ENCODE measurements at places on chromosomes 6 and 20. TPM values are rescaled to one million over a fixed set of nuclear protein-coding genes. Genes with fewer than 3 reads are reported as not detected.

- H3K4me1 ChIP-seq, result no peaks in the 10 kb centered on the region
- no peak overlapping the region for H3K4me3 ChIP-seq
- H3K27me3 ChIP-seq, result no peaks in the 10 kb centered on the region
- no peak overlapping the region for H3K27ac ChIP-seq
- H3K36me3 ChIP-seq, result peaks cover 10% of the 10 kb centered on the region
- DNase-seq, result no peak
Observed at GRCh38 chr20:6030453-6031080, 23.3 kb downstream of the LRRN4 start.

DNA sequence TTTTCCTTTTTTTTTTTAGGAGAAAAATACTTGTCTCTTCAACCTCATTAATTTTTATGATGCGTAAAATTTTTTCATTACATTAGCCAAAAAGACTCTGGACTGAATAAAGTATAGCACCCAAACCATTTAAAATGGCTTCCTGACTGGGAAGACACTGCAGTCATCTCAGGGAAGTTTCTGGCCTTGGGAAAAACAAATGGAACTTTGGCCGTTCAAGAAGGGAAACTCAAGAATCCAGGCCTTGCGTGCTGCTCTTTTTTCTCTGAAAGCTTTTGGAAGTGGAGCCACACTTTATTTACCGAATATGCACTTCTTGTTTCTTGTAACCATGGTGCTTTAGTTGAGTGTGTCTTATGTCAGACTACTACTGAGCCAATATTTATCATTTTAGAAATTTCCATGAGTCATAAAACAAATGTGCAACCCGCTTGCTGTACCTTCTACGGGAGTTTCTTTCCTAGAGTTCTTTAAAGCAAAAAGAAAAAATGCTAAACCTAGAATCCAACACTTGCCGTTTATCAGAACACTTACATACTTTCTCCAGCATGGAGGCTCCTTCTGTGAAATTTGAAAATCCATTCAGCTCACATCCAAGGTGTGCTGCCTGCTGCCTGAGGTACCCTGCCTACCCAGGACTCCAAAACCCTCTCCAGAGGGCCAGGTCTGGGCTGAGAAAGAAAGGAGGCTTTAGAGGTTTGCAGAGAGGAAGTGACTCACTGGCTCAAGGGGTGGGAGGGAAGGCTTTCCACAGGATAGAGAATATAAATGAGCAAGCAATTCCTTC lies 11.5 kb upstream of the DSTN start:
- peak overlapping the region; percentile 100 for H3K27ac ChIP-seq
- DNase-seq, result peak; percentile 95
- H3K4me3 ChIP-seq, result peak overlapping the region; percentile 58
- no peaks in the 10 kb centered on the region for H3K36me3 ChIP-seq

DNA sequence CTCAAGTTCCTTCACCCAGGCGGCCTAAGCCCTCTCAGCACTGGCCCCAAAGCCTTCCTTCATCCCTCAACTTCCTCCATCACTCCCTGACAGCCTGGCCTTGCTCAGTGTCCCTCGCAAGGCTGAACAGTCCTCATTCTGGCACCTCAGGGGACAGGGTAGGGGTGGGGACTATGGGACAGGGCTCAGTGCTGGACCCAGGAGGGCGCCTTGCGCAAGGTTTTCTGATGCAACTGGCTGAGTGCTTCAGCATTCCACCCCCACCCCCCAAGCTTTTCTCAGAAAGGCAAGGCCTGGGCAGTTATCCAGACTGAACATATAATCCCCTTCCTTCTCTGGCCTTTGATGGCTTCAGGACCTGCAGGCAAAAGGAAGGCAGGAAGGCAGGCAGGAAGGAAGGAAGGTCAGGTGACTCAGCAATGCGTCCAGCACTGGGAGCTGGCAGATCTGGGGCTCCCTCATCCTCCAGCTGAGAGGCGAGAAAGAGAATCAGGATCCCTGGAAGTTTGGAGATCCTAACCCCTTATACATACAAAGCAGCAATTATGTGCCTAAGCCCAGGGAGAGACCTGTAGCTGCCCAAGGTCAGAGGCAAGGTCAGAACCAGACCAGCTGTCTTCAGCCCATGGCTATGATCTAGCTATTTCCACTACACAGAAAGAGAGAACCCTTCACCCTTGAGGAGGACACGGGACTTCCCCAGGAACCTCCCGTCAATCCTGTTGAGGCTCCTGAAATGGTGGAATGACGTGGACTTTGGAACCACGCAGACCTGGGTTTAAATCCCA lies 8.6 kb upstream of the TRIB3 start:
- H3K36me3 ChIP-seq, result no peaks in the 10 kb centered on the region
- H3K4me3 ChIP-seq, result no peak overlapping the region
- no peaks in the 10 kb centered on the region for H3K27me3 ChIP-seq
- H3K4me1 ChIP-seq, result peaks cover 16% of the 10 kb centered on the region

DNA sequence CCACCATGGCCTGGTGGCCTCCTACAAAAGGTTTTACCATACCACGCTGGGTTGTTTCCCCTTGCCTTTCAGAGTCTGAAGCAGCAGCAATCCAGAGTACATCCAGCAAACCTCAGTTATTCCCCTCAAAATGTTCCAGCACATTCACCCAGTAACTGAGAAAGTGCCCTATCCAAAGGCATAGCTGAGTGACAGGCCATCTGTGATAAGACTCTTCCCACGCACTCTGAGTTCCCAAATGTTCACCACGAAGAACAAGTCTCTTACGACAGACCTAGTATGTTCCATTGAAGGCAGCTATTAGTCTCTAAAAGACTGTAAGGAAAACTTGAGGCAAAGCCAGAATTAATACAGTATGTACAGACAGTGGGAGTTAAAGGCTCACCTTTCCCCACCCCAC lies 31.6 kb upstream of the C20orf144 start:
- H3K27ac ChIP-seq, result no peak overlapping the region
- no peaks in the 10 kb centered on the region for H3K4me1 ChIP-seq
- peaks cover 5% of the 10 kb centered on the region for H3K36me3 ChIP-seq

DNA sequence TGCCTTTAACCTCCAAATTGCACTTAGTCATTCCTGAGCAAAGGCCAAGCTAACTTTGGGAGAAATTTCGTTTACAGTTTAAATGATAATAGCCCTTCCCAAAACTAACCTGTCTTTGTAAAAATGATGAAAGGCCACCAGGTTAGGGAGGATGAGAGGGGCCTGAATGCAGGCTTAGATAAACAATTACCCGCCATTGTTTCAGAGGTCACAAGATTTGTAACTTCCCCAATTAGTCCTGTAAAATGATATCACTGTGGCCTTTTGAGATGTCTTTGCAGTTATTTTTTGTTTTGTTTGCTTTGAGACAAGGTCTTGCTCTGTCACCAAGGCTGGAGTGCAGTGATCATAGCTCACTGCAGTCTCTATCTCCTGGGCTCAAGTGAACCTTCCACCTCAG lies 26.3 kb downstream of the GNL1 start:
- H3K27ac ChIP-seq, result no peak overlapping the region
- DNase-seq, result no peak
- no peaks in the 10 kb centered on the region for H3K36me3 ChIP-seq
- no peaks in the 10 kb centered on the region for H3K27me3 ChIP-seq

Gene PABPC1L
- 50.2 TPM for total RNA-seq

DNA sequence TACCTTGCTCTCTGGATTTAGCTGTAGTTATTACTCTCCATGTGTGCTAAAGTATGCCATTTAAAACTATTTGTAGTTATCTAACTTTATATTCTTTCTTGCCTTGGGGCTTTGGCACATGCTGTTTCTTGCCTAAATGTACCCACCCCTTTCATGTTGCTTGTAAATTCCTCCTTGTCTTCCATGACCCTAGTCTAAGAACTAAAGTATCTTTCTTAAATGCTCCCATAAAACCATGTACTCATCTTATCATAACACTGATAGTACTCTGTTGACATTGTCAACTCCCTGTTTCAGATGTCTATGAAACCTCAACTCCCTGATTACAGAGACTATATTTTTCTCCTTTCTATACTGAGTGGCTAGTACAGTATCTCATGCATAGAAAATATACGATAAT lies 564.9 kb upstream of the IRAK1BP1 start:
- H3K4me1 ChIP-seq, result no peaks in the 10 kb centered on the region
- no peaks in the 10 kb centered on the region for H3K27me3 ChIP-seq
- no peaks in the 10 kb centered on the region for H3K36me3 ChIP-seq
- no peak overlapping the region for H3K27ac ChIP-seq
- H3K4me3 ChIP-seq, result no peak overlapping the region
- DNase-seq, result no peak

GRCh38 chr6:147717991-147718390 lies 209.5 kb downstream of the SAMD5 start:
- H3K4me3 ChIP-seq, result no peak overlapping the region
- no peak for DNase-seq
- H3K4me1 ChIP-seq, result no peaks in the 10 kb centered on the region

DNA sequence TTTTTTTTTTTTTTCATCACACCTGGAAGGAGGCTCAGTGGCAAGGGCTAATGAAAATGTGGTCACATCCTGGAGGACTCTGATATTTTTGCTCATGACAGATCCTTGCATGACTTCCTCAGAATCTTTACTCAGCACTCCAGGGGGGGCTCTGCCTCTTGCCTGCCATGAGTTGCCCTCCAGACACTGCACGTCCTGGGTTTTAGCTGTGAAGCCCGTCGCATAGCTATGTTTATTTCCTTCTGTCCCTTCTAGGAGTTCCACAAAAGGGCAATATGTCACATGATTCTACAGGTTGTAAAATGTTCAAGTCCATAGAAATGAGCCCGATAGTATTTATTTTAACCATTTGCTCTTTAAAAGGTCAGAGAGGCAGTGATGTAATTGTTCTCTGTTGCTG lies 18.2 kb downstream of the MAS1 start:
- H3K27me3 ChIP-seq, result peaks cover 7% of the 10 kb centered on the region
- H3K4me1 ChIP-seq, result no peaks in the 10 kb centered on the region
- no peak overlapping the region for H3K4me3 ChIP-seq
- H3K36me3 ChIP-seq, result no peaks in the 10 kb centered on the region
- H3K27ac ChIP-seq, result no peak overlapping the region

GRCh38 chr6:91669871-91670268 lies 1083.0 kb upstream of the MAP3K7 start:
- H3K27ac ChIP-seq, result no peak overlapping the region
- peak; percentile 17 for DNase-seq
- no peak overlapping the region for H3K4me3 ChIP-seq
- H3K27me3 ChIP-seq, result no peaks in the 10 kb centered on the region
- peaks cover 5% of the 10 kb centered on the region for H3K4me1 ChIP-seq

- H3K4me1 ChIP-seq, result peaks cover 30% of the 10 kb centered on the region
- no peak overlapping the region for H3K4me3 ChIP-seq
- peak overlapping the region; percentile 32 for H3K27ac ChIP-seq
- no peaks in the 10 kb centered on the region for H3K27me3 ChIP-seq
- peak; percentile 62 for DNase-seq
Observed at GRCh38 chr6:155103816-155104366, 108.8 kb downstream of the TIAM2 start.

GRCh38 chr6:31534521-31535040 lies 5.8 kb downstream of the MCCD1 start:
- H3K27ac ChIP-seq, result no peak overlapping the region
- no peaks in the 10 kb centered on the region for H3K27me3 ChIP-seq
- H3K36me3 ChIP-seq, result peaks cover 84% of the 10 kb centered on the region

DNA sequence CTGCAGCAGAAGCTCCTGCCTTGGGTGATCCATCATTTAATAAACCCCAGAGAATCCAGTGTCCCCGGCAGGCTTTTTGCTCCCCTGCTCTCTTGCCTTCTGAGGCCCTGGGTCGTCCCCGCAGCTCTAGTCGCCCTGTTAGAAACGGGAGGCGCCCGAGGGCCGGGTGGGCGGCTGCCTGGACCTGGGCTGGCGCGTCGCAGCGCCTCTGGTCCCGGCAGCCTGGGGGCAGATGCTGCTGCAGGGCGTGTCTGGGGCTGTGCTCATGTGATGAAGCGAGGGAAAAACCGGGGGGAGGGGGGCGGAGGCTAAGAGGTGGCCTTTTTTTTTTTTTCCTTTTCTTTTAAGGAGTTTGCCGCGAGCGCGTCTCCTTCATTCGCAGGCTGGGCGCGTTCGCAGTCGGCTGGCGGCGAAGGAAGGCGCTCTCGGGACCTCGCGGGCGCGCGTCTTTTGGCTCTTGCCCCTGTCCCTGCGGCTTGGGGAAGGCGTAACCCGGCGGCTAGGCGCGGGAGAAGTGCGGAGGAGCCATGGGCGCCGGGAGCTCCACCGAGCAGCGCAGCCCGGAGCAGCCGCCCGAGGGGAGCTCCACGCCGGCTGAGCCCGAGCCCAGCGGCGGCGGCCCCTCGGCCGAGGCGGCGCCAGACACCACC lies 394 bp downstream of the AKAP12 start:
- peak; percentile 69 for DNase-seq
- H3K27me3 ChIP-seq, result no peaks in the 10 kb centered on the region
- peak overlapping the region; percentile 63 for H3K27ac ChIP-seq
- peak overlapping the region; percentile 80 for H3K4me3 ChIP-seq
- no peaks in the 10 kb centered on the region for H3K36me3 ChIP-seq

GRCh38 chr6:8844968-8845367 lies 409.6 kb upstream of the SLC35B3 start:
- no peaks in the 10 kb centered on the region for H3K36me3 ChIP-seq
- no peak overlapping the region for H3K27ac ChIP-seq
- no peaks in the 10 kb centered on the region for H3K27me3 ChIP-seq
- H3K4me1 ChIP-seq, result no peaks in the 10 kb centered on the region
- DNase-seq, result no peak

DNA sequence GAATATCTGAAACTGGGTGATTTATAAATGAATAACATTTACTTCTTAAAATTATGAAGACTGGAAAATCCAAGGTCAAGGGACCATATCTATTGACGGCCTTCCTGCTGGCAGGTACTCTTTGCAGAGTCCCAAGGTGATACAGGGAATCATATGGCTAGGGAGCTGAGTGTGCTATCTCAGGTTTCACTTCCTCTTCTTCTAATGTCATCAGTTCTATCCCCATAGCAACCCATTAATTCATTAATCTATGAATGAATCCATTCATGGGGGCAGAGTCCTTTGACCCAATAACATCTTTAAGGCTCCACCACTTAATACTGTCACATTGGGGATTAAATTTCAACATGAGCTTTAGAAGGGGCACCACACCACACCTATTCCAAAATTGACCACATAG lies 772.0 kb downstream of the HACE1 start:
- no peaks in the 10 kb centered on the region for H3K4me1 ChIP-seq
- H3K36me3 ChIP-seq, result no peaks in the 10 kb centered on the region
- H3K27me3 ChIP-seq, result no peaks in the 10 kb centered on the region
- no peak overlapping the region for H3K27ac ChIP-seq

GRCh38 chr6:134340179-134340975 lies 22.5 kb upstream of the SGK1 start:
- H3K4me1 ChIP-seq, result no peaks in the 10 kb centered on the region
- H3K27me3 ChIP-seq, result no peaks in the 10 kb centered on the region
- H3K36me3 ChIP-seq, result no peaks in the 10 kb centered on the region
- no peak for DNase-seq

Gene GPR63
- total RNA-seq, result 1.6 TPM

DNA sequence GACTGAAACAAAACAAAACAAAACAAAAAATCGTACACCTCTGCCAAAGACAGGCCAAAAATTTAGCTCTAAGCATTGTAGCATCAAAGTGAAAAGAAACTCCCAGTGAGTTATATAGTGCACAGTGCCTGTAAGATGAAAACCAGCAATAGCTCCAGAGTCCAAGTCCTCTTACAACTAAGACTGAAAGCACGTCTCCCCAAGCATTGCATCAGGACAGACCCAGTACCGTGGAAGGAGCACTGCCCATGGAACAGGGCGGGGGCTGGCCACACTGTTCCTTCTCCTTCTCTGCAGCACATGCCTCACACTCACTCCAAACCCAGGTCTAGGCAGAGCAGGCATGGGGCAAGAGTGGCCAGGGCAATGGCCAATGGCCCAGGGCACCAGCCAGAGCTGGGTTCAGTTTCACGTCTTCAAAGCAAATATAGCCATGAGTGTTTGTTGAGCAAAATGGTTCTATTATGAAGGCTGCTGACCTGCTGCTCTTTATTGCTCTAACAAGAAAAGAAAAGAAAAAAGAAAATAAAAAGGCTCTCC lies 72.2 kb upstream of the PBOV1 start:
- no peak for DNase-seq
- no peak overlapping the region for H3K4me3 ChIP-seq
- no peaks in the 10 kb centered on the region for H3K27me3 ChIP-seq
- no peak overlapping the region for H3K27ac ChIP-seq
- H3K36me3 ChIP-seq, result no peaks in the 10 kb centered on the region

Gene KCNG1
- total RNA-seq, result 45.9 TPM

All from astrocyte (in vitro differentiated cells and primary cell).